ENCODE measurements at places on chromosomes 7 and 10.

DNA sequence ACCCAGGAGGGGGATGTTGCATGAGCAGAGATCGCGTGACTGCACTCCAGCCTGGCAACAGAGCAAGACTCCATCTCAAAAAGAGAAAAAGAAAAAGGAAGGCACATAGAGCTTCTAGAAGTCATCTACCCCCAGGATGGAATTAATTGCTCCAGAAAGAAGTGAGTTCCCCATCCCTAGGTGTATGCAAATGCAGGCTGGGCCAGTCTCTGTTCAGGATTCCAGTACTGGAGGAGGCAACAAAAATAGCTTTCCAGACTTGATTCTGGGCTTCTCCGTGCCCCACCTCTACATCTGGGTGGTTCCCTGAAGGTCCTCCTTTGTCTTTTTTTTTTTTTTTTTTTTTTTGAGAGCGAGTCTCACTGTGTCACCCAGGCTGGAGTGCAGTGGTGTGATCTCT, 28.6 kb downstream of the CASTOR2 start:
- no peak for DNase-seq

- no peak for DNase-seq
Observed at GRCh38 chr10:112271982-112272381, 11.2 kb upstream of the TECTB start.

GRCh38 chr10:42985436-42986316, 91.2 kb upstream of the RET start:
- DNase-seq: no peak

GRCh38 chr7:135662123-135662372, 266 bp upstream of the STMP1 start:
- no peak for DNase-seq

GRCh38 chr10:75959209-75959608, 527.8 kb downstream of the LRMDA start:
- DNase-seq: no peak

DNA sequence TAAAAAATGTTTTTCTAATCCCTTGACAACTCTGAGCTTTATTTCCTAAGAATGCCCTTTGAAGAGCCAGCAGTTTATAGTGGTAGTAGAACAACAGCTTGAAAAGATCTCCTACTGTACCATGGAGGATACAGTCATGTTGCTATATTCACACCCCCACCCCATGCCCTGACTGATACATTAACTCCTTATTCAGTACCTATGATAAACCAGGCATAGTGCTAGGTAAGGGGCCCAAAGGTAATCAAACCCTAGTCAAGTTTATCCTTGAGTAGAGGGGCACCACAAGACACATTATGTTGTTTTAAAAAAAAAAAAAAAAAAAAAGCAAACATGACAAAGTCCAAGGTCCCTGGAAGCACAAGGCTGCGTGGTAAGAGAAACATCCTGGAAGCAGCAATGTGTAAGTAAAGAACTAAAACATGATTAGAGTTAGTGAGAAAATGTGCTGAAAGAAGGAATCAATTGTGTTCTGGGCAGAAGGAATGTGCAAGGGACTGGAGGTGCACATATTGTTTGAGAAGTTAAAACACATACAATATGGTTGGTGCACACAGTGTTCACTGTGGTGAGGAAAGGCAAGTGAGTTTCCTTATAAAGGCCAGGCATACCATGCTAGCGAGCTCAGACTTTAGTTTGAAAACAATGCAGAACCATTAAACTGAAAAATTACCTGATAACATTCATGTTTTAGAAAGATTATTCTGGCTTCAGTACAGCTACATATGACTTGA, 51.2 kb downstream of the PDE1C start:
- DNase-seq: no peak

- DNase-seq: no peak
Observed at GRCh38 chr7:132243463-132243862, 332.8 kb downstream of the PLXNA4 start.

GRCh38 chr10:119669975-119670640, 18.9 kb downstream of the BAG3 start:
- no peak for DNase-seq

DNA sequence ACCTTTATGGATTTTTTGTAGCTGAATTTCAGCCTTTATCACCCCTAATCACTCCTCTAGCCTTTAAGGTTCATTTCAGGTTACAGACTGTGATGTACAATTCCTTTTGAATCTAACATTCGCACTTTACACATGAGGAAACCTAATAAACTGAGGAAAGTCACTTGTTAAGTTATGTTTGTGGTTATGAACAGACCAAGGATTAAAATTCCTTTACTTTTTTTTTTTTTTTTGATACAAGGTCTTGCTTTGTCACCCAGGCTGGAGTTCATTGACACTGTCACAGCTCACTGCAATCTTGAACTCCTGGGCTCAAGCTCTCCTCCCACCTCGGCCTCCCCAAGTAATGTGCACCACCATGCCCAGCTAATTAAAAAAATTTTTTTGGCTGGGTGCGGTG, 3.6 kb downstream of the MCU start:
- no peak for DNase-seq

- DNase-seq: no peak
Observed at GRCh38 chr10:6838118-6838517, 258.0 kb upstream of the PRKCQ start.

DNA sequence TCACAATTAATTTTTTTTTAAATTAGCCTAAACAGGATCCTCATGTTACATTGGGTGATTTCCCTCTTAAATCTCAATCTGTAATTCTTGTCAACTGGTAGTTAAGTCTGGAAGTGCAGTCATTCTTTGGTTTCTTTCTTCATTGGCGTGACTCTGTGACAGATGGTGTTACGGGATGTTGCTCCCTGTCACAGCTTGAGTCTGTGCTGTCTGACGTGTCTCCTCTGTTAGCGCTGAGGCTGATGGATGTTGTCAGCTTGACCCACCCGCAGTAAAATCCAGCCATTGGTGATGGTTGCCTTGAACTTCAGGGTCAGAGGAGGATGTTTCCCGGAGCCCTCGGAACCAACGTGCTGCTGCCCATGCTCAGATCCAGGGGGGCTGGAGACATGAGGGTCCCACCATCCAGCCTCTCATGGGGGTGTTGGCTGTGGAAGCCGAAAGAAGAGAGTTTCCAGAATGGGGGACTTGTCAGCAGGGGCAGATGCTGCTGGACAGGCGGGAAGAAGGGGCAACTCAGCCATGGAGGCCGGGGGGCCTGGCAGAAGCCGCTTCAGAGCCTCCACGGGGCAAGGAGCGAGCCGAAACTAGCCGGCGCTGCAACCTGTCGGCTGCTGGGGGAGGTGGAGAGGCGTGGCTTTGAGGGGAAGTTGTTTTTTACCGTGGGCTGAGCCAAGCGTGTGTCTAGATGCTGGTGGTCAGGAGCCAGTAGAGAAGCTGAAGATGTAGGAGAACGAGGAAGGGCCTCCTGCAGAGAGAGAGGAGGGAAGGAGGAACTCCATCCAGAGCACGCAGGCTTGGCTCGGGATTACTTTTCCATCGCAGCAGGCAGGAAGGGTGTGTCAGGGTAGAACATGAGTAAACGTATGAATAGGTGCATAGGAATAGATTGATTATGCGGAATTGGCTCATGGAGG, 3.5 kb downstream of the SUN1 start:
- DNase-seq: no peak

DNA sequence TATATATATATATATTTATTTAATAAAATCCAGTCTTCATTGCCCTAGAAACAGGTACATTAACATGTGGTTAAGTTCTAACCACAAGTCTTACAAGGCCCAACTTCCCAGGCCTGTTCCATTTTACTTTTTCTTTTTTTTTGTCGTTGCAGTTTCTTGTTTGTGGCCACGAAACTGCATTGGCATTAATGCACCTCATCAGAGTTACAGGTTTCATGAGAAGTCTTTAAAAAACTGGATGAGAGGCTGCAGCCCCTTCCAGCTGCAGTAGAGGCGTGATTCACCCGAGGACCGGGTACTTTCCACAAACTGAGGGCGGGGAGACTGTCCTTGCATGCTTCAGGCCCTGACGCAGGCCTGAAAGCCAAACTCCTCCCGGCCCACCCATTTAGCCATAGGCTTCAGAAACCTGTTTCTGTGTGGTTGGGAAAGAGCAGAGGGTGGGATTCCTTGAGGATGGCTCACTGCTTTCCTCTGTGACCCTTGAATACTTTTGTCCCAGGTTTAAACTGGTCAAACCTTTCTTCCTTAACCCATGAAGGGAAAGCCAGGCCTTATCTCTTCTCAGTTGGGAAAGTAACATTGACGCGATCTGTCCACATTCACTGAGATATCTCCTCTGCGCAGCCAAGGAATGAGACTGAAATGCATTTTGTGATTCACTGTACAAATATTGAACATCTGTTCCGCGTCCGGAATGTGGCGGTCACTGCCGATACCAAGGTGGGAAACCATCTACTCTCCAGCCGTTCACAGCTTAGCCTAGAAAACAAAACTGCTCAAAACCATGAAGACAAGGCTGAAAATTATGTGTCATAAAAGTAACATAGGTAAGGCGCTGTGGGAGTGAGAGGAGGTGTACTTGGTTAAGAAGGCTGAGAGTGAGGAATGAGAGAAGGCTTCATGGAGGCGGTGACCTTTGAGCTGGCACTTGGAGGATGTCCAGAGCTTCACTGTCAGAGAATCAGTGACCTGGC, 311.7 kb downstream of the GATA3 start:
- DNase-seq: no peak

- no peak for DNase-seq
Observed at GRCh38 chr10:22823109-22823508, 104.7 kb upstream of the ARMC3 start.

DNA sequence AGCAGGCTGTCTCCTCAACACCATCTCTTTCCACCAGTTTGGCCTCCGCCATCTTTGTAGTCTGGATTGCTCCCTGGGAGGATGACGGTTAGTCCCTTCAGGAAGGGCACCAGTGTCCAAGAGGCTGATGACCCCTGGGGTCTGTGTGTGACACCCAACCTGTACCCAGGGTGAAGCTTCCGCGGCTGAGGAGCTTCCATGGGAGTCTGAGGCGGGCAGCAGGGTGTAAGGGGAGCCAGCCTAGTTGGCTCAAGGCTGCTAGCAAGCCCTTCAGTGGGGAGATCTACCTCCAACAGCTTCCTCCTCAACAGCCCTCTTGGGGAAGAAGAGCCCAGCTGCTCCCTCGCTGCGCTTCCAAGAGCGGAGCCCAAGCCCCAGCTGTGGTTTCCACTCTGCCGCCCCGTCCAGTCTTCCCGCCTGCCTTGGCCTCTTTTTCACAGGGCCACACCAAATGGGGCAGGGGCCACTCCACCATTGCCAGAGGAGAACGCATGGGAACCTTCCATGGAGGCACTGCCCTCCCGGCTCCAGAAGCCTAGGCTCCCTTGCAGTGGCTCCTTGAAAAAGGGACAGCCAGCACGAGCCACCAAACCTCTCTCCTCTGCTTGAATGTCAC, 57.4 kb downstream of the TMEM209 start:
- no peak for DNase-seq

Measured in neural crest cell (in vitro differentiated cells).